ENCODE measurements at places on chromosomes 1 and 21.
A peak's percentile ranks its signal among the peaks of the same experiment; 100 is the strongest.

- no peak for DNase-seq
These were observed 27.3 kb downstream of the STPG1 start for GRCh38 chr1:24386241-24386640.

- no peak for DNase-seq
These were observed 105.0 kb downstream of the MATN1 start for GRCh38 chr1:30618335-30618747.

- DNase-seq = peak; percentile 81
These were observed 3.4 kb downstream of the ADGRB2 start for GRCh38 chr1:31760471-31761470.

DNA sequence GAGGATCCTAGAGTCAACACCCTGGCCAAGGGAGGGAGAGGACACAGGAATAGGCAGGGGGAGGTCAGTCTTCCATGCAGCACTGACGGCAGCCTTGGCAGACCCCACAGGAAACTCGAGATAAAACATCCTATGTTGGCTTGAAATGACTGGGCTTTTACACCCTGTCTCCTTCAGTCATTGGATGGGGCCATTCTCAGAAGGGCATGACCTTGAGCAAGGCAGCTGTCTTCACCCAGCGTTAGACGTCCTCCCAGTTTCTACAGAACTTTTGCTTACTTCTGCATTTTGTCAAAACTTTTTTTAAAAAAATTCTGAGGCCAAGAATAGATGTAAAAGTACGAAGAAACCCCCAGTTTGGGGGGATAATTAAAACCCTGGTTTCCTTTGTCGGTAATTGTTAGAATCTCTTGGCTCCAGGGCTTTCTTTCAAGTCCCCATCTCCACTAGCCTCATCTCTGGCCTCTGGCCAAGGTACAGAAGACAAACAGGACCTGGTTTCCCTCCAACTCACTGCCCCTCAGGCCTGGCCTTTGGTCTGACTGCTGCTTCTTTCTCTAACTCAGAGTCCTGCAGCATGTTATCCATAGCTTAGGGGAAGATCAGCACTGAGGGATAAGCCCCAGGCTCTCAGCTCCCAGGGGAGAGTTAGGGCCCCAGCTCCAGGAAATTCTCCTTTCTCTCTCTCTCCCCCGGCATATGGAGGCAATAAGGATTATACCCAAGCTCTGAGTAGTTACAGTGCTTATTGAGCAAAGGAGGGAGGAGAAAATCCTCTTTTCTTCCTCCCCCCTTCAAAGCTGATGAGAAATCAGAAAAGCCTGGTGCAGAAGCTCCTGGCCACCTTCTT is 51.6 kb upstream of the KCND3 start:
- no peak for DNase-seq

DNA sequence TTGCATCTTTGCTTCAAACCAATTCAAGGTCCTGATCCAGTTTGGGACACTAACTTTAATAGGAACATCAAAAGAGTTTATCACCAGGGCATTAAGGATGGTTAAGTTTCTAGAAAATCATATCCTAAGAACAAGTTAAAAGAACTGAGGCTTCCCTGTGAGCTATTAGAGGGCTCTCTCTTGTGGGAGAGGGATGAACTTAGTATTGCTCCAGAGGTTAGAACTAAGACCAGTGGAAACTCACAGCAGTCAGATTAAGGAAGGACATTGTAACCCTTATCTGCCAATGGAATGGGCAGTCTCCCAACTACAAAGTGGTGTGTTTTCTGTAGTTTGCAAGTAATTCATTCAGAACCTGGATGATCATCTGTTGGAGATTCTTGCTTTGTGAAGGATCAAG is 36.8 kb downstream of the UBE2U start:
- no peak for DNase-seq
